ENCODE measurements at places on chromosomes 5 and 9. TPM values are rescaled to one million over a fixed set of nuclear protein-coding genes. Genes with fewer than 3 reads are reported as not detected.

GRCh38 chr5:64158827-64159226, 6.8 kb upstream of the RNF180 start:
- no peaks in the 10 kb centered on the region for H3K4me1 ChIP-seq
- no peak overlapping the region for H3K27ac ChIP-seq
- no peak for DNase-seq
- H3K36me3 ChIP-seq = no peaks in the 10 kb centered on the region
- H3K27me3 ChIP-seq = peaks cover 2% of the 10 kb centered on the region

- no peak overlapping the region for H3K27ac ChIP-seq
- no peaks in the 10 kb centered on the region for H3K27me3 ChIP-seq
- H3K36me3 ChIP-seq = no peaks in the 10 kb centered on the region
Observed at GRCh38 chr5:135444881-135445280, 2.3 kb downstream of the DCANP1 start.

- no peaks in the 10 kb centered on the region for H3K27me3 ChIP-seq
- peak overlapping the region; percentile 92 for H3K27ac ChIP-seq
- DNase-seq = no peak
- peaks cover 20% of the 10 kb centered on the region for H3K36me3 ChIP-seq
Observed at GRCh38 chr5:177443144-177443983, 3.2 kb upstream of the PRR7 start.

Gene GHR
- total RNA-seq = not detected

Gene GAS1
- 0.15 TPM for total RNA-seq

Gene TSSK1B
- not detected for total RNA-seq

Gene SLC28A3
- total RNA-seq = 0.32 TPM

Gene C9orf50
- not detected for total RNA-seq

All from activated naive CD4-positive, alpha-beta T cell treated with anti-CD3 and anti-CD28 coated beads for 36 hours (primary cell).